ENCODE measurements at places on chromosomes 16 and 17.

GRCh38 chr16:66588981-66589713 is 9.9 kb downstream of the CMTM2 start:
- DNase-seq = peak; percentile 71

- DNase-seq = no peak
Observed at GRCh38 chr17:56206351-56206750, 53.1 kb downstream of the ANKFN1 start.

DNA sequence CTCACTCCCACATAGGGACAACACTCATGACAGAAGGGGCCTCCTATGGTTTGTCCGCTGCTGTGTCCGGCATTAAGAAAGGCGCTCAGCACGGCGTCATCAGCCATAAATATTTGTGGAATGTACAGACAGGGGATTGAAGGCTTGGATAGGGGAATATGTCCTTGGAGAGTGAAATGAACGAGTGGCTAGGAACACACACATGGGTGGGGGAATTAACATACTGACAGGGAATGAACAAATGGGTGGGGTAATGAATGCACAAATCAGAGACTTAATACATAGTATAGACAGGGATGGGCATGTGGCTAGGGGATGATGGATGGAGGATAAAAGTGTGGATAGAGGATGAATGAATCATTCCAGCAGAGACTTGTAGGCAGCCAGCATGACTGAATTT is 154.0 kb upstream of the HSBP1 start:
- peak; percentile 70 for DNase-seq

GRCh38 chr17:57406131-57406980 is 150.0 kb downstream of the MSI2 start:
- peak; percentile 59 for DNase-seq

- peak; percentile 62 for DNase-seq
Observed at GRCh38 chr17:40309031-40309948, at the start of gene RARA. TSS of gene RARA (plus strand) at chr17:40309180. CDS start at chr17:40331219, 22,039 bp downstream.

GRCh38 chr17:4945944-4946280 is 2.4 kb downstream of the PFN1 start:
- no peak for DNase-seq

DNA sequence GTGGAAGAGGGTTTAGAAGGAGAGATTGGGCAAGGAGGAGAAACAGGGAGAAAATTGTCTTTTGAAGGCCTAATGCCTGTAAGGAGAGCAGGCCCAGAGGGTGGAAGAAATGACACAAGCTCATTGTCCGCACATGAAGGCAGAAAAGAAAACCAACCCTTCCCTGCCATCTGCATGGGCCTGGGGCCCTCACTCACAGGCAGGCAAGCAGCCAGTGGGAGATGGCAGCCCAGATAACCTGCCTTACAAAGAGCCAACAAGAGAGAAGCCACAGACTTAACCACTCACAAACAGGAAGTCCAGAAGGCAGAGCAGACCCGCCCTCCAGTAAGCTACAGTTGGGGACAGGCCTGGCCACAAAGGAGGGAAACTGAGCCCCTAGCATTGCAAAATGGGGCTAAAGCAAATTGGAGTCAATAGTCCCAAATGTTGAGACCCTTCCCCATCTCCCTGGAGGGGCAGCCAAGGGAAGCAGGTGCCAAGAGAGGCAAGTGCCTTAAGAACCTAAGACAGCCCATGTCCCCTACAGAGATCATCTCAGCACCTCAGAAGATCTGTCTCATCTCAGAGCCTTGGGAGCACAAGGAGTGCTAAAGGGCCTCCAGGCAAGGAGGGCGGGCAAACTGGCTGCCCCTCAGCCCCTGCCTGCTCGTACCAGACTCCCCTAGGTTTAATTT is 7.3 kb upstream of the TSPOAP1 start:
- DNase-seq = no peak

- DNase-seq = no peak
Observed at GRCh38 chr16:64695684-64696083, 426.2 kb downstream of the CDH11 start.

DNA sequence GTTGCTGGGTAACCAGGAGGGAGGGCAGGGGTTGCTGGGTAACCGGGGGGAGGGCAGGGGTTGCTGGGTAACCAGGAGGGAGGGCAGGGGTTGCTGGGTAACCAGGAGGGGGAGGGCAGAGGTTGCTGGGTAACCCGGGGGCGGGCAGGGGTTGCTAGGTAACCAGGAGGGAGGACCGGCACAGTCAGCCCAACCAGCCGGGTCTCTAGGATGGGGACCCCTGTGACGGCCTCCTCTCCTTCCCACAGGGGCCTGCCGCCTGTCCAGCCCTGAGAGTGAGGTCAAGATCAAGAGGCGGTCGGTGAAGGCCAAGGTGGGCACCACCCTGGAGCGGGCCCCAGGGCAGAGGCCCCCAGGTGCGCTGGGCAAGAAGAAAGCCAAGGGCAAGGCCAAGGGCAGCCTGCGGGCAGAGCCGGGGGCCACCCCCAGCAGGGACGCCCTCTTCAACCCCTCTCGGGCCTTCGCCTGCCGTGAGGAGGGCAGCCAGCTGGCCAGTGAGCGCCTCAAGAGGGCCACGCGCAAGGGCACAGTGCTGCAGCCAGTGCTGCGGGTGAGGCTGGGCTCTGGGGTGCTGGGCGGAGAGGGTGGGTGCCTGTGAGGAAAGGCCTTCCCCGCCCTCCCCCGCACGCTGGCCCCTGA is 54.6 kb downstream of the ACTG1 start:
- no peak for DNase-seq

- DNase-seq = no peak
Observed at GRCh38 chr17:54518706-54519105, 381.9 kb upstream of the TOM1L1 start.

DNA sequence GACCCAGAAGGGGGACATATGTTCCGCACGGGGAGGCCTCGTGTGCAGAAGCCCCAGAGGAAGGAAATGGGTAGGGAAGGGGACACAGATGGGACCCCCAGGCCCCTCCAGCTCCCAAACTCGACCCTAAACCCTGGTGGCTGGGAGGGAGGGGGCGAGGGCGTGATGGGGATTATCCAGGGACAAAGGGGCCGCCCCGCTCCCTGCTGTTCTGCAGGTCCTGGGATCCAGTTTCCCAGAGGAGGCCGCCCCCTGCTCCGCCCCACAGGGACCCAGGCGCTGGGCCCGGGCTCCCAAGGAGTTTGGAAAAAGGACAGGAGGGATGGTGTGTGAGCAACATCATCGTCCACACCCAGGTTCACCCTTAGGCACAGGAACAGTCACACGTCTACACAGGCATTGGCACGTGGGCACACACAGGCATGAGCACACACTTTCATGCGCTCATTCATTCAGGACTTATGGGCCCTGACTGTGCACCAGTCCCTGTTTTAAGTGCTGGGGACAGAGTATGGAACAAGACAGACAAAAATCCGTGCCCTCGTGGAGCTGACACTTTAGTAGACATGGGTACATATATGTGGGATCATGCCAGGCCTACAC is 12.8 kb upstream of the FBXL19 start:
- no peak for DNase-seq

GRCh38 chr17:48567209-48567608 is 10.9 kb downstream of the HOXB4 start:
- DNase-seq = no peak

DNA sequence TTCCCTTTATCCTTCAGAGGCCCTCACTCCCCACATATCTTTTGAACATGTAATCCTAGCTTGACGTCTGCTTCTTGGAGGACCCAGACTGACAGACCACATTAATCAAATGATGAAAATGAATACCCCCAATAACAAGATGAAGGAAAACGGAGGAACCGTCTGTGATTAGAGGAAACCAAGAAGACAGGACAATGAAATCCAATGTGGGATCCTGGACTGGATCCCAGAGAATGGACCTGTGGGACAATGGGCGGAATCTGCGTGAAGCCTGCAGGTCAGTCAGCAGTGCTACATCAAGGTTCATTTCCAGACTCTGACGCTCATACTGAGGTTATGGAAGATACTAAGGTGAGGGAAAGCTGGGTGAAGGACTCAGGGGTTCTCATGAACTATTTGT is 35.9 kb downstream of the MBTPS1 start:
- no peak for DNase-seq

- DNase-seq = no peak
Observed at GRCh38 chr17:1188812-1189504, 9.2 kb upstream of the ABR start.

GRCh38 chr17:81044764-81045589 is 10.0 kb downstream of the BAIAP2 start:
- peak; percentile 88 for DNase-seq

DNA sequence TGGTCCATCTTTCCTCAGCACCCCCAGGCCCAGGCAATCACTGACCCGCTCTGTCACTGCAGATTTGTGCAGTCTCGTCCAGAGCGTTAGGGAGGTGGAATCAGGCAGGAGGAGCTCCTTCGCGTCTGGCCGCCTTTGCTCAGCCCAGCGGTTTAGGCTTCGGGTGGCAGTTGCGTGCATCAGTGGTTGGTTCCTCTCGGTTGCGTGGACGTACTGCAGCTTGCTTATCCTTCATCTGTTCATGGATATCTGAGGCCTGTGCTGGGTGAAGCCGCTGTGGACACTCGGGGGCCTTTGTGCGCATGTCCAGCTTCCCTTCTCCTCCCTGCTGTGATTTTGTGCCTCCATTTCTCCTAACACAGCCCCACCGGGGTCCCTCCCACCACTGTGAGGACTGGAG is 4.7 kb upstream of the P2RX1 start:
- DNase-seq = peak; percentile 55

DNA sequence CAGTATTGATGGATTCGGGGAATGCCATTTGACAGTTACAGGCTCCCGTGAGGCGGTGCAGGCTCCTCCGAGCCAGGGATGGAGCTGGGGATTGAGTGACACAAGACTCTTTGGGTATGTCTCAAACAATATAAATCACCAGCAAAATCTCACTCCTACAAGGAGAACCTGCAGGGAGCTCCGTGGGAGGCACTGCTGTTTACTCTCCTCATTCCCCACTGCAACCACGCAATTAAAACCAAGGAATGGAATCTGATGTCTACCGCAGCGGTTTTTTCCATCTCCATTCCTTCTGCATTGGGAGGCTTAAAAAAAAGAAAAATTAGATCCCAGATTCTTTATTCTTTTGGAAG is 157.9 kb downstream of the WWOX start:
- peak; percentile 7 for DNase-seq

DNA sequence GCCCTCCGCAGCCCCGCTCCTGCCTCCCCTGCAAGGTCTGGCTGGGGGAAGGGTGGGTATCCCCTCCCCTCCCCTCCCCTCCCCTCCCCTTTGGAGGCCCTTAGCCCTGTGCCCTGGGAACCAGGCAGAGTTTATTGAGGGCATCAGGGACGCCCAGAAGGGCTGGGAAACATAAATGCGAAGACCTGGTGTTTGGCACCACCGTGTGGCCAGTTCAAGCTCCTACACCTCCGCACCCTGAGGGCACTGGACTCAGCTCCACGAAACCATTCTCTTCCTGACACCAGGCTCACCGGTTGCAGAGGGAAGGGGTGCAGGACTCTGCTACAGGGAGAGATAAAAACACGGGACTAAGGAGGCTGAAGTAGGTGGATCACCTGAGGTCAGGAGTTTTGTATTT is 1.0 kb upstream of the AIPL1 start:
- peak; percentile 82 for DNase-seq
